ENCODE measurements at places on chromosomes 2 and 18.

DNA sequence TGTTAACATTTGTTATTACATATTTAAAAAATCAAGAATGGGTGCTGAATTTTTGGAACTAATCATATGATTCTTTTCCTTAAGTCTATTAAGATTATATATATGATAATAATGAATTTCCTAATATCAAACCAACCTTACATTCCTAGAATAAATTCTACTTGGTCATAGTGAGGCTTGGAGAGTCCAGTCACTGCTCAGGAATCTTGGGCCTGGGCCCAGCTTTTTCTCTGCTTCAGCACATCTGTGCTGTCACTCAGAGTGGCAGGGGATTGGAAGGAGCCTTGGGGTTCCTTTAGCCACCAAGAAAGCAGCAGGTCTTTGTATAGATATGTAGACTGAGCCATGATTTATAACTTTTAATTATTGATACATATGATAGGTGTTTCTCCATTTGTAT, 19.9 kb upstream of the ZAP70 start:
- peak; percentile 85 for DNase-seq

DNA sequence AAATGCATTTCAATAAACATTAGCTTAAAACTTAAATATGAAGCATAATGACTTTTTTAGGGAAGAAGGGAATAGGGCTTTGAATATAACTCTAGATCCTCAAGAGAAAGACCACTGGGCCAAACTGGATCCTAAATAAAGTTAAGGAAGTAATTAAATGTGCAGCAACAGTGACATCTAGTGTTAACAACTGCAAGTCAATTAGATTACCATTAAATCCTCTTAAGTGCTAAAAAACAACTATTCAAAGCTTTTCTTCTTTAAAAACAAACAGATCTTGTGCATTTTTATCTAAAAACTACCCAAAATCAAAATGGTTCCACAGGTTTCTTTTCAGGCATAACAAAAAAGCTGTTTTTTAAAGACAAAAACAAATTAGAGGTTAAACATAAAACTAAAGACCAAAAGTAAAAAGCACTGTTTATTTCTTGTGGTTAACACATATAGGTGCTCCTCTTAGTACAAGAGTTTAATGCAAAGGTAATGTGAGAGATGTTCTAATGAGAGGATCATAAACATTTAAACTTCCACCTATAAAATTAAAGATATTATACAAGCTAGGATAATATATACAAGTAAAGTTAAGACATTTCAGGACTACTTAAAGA, 111.4 kb downstream of the THADA start:
- DNase-seq = peak; percentile 88

DNA sequence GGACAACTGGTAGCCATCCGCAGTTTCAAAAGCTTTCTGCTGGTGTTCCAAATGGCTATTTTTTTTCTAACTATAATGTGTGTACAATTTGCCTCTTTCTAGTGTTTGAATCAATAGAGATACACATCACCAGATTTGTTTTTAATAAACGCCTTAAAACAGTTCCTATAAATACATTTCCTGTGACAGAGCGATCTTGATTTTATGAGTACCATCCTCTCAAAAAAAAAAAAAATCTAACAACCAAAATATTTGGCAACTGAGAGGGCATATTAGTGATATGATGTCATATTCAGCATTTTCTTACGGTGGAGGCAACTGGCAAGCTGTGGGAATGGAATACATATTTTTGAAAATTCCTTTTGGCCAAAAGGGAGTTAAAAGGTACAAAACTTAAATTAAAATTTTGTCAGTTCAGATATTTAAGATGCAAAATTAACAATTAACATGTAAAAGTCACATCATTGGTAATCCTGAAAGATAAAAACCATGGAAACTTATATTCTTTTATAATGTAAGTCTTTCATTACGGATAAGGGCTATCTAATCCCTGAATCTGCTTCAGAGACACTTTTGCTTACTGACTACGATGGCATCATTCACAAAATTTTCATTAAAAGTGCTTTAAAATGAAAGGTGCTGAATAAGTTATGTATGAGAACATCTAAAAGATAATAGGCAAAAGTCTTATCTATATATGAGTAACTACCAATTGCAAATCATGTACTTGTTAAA, 268.4 kb downstream of the TCF4 start:
- peak; percentile 71 for DNase-seq

DNA sequence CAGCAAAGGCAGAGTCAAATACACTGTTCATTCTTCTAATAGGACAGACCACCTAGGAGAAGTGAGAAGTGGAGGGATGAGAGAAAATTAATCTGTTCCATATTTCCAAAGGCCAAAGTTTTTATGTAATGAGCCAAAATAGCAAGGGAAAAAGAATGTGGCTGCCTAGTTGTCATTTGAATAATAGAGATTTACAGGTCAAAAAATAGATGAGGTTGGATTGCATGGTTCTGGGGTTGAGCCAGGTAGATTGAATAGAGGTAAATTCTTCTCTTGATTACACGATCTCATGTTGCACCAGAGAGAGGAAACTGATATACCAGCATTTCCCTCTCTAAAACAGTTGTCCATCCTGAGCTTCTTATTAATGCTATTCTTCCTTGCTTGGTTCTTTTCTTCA, 325.8 kb downstream of the CCDC178 start:
- no peak for DNase-seq

DNA sequence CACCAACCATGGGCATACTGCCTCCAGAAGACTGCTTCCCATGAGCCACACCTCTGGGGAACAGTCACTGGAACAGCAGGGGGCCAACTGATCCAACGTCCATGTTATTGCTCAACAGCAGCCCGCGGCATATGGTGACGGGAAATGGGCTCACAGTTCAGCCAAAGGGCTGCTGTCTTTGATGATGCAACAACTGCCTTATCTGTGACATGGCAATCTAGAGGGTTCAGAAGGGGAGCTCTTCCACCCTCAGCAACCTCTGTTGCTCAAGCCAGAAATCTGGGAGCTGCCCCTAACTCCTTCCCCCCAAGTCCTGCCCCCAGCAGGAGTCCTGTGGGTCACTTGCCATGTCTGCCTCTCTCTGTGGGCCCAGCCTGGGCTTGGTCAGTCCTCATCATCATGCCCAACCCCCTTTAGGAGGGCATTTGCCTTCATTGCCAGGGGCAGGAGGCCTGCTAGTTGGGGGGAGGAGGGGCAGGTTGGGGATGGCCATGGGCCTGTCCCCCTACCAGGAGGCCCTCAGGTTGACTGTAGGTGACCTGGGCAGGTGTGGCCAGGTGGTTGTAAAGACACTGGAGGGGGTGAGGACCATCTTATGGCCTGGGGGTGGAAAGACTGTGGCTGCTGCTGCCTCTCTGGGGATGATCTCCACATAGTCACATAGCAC, 212.9 kb downstream of the CYP26B1 start:
- peak; percentile 39 for DNase-seq

DNA sequence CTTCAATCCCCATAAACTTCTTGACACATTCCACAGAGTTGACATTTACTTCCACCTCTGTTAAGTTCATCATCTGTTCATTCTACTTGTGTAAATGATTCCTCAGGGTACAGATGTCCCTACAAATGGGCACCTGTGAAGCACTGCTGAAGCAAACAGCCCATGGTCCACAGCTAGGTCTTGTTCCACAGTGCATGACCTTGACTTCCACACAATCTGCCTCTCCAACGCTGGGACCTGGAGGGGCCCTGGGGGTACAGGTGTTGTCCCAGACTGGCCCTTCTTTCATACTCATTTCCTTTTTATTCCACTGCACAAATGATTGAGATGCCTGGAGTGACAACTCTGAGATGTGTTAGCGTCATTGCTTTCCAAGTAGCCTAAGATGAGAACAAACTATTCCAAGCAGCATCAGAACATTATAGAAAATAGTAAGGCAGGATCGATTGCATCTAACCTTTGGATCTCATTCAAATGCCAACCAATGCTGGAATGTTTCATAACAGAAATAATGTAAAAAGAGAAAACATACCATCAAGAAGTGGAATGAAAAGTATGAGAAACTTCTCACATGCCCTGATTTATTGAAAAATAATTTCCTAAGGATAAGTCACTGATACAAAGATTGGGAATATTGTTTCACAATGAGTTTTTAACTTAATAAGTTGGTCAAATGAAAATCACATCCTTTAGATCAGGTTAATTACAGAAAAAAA, 31.2 kb downstream of the PIEZO2 start:
- DNase-seq = no peak

DNA sequence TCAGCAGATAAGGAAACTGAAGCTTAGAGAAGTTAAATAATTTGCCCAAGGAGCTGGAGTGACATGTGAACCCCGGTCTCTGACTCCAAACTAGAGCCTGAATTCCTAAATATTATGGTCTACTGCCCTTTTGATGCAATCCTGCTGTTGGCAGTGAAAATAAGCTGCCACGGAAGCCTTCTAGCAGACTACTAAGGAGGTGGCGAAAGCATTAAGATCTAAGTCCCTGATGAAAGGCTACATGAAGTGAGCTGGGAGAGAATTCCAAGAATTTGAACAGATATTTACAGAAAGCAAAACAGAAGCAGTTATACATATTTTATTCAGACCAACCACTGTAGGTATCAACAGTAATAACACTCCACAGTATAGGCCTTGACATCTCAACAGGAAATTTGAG, 28.1 kb downstream of the TRMT61B start:
- DNase-seq = no peak

DNA sequence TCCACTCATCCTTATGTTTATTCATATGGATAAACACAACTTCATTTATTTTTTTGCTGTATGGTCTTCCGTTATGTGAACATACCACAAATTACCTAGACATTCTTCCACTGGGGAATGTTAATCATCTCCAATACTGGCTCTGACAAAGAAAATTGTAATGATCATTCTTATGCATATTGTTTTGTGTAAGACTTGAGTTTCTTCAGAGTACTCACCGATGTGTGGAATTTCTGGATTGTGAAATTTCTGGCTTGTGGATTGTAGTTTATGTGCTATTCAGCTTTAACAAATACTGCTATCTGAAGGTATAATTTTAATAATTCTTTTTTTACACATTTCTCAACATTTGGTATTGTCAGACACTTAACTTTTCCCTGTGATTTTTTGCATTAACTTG, 212.2 kb upstream of the THUMPD2 start:
- peak; percentile 43 for DNase-seq

DNA sequence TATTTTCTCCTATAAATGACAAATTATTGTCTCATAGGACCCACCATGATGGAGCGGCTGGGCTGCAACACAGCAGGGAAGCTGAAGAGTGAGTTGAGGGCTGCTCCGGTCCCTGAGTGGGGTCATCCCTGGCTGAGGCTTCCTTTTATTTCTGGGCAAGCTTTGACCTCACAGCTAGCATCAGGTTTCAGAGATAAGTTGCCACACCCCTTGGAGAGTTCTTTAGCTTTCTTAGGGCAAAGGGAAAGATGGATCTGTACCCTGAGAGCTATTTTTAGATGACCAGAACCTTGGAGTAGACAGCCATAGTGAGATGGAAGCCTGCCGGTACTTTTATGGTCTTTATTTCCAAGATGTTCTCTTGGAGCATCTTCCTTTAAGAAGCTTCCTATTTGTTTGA, 11.5 kb downstream of the MYL1 start:
- DNase-seq = no peak

DNA sequence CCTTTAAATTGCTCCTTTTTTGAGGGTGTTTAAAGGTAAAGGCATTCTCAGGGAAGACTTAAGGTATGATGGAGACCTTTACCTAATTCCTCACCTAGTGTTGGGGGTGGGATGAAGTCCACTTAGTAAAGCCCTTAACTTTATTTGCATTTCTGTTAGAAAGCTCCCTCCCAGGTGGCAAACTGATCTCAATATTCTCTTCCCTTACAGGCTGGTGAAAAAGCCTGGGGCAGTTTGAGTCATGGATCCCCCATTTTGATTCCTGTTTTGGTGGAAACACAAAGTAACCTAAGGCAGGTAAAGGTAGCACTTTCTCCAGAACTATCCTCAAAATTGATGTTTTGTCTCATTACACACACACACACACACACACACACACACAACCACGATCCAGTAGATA, 33.8 kb upstream of the HNRNPA3 start:
- DNase-seq = no peak

Data from LHCN-M2 (cell line).